NCI-H526 (cell line): ENCODE measurements at places on chromosomes 16 and 17.

- DNase-seq, result no peak
Observed at GRCh38 chr16:79698341-79698753, 97.8 kb upstream of the MAF start.

GRCh38 chr16:71179569-71179968, 51.0 kb downstream of the HYDIN start:
- DNase-seq, result no peak

- no peak for DNase-seq
Observed at GRCh38 chr17:81443269-81443668, 48.0 kb downstream of the BAHCC1 start.

DNA sequence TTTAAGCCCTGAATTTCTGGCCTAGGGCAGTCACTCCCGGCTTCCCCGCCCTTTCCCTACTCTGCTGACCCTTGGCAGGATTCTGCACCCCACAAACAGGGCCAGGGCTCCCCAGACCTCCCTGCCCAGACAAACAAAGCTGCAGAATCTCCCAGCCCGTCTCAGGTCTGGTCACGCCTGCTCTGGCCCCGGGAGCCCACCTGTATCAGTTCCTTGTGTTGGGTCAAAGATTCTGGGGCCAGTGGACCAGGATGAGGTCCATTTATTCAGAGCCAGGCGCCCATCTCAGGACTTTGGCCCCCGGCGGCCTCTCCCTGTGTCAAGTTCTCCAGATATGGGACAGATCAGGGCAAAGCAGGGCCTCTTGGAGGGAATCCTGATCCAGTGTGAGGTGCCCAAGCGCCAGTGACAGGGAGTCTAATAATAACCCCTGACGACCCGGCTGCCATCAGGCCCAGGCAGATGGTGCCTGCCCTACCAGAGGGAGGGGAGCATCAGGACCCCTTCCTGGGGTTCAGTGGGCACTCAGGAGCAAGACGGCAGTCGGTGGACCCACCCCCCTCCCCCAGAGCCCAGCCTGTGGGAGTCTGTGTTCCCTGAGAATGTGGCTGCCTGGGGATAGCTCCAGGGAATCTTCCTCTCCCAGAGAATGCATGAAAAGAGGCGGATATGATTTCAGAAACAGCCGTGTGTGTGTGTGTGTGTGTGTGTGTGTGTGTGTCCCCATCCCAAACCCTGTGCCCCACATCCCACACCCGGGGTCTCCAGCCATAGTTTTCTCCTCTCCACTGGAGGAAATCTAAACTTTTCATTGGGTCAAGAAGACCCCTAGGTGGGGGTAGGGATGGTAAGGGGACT, 1.3 kb downstream of the TTYH2 start:
- no peak for DNase-seq

DNA sequence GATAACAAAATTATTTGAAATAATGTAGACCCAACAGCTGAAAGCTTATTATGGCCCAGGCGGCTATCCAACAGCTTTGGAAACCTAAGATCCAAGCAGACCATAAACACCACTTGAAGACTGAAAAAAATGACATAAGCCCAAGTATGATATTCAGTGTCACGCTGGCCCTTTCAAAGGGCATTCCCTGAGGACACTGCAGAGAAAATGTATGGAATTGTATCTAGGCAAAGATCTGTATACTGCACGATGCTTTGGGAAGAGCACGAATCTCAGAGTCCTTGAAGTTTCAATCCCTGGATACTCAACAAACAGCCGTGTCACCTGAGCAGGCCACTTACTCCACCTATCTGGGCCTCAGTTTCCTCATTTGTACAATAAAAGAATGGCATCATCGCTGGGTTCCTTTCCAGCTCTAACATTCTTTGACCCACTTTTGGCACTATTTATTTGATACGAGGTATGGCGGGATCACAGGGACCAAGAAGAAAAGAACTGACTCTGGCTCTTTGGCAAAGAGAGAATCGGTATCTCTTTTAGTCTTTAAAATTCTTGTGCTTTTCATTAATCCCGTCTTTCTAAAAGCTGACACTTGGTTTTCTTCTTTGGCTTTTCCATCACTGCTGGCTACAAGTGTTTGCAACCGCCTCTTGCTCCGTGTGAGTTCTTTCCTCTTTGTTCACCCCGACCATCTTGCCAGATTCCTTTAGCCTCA, 1.2 kb downstream of the STAT5B start:
- DNase-seq, result peak; percentile 22

DNA sequence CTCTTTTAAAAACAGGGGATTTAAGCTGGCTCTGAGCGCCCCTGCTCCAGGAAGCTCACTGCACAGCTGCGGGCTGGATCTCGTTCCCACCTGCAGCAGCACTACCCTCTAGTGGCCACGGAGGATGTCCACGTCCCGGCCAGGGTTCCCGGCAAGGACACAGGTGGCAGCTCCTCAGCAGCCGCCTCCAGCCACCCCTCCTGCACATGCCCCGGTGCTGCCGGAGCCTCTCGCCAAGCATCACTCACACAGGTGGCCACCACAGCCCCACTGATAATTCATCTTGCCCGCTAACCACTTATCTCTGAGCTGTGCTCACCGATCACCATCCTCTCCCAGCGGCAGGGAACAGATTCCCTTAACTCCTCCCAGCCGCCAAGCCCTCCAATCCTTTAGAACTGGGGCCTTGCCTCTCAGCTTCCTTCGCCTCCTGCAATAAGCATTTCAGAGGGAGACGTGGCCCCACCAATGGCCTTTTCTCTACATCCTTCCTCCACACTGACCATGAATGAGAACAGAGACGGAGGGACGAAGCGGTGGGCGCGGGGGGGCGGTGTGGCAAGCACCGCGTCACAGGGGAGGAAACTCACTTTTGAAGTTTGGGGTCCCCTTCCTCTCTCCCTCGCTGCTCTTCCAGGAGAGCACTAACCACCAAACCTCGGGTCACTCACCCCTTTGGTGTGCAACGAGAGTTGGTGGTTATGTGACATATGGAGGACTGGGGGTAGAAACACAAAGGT, 222.1 kb downstream of the RBFOX3 start:
- DNase-seq, result peak; percentile 81

- DNase-seq, result no peak
Observed at GRCh38 chr16:12575288-12575687, 228.4 kb downstream of the CPPED1 start.

DNA sequence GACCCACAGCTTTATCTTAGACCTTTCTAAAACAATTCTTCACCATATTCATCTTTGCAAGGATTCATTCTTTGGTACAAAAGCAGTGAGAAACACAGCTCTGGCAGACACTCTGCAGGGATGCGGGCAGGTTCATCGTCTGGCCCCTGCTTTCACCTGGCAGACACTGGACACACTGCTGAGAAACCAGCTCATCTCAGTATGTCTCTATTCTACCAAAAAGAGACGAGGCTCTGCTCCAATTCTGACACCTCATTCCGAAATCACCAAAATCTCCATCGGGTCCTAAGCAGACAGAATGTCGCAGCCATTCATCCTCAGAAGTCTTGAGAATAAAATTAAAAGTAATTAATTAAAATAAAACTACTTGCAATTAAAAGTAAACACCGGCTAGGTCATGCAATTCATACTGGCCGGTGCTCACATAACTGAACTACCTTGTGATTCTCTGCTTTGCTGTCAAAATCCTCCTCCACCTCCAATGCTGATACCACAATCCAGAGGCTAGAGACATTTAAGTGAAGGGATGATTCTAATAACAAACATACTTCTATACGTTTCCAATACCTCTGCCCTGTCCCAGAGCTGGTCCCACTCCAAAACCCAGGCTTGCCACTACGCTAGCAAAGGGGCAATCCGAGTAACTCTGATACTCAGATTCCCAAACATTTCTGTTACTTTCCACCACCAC, 1.3 kb downstream of the RNF157 start:
- no peak for DNase-seq

- DNase-seq, result no peak
Observed at GRCh38 chr16:74455619-74456289, 34.5 kb upstream of the CLEC18B start.

DNA sequence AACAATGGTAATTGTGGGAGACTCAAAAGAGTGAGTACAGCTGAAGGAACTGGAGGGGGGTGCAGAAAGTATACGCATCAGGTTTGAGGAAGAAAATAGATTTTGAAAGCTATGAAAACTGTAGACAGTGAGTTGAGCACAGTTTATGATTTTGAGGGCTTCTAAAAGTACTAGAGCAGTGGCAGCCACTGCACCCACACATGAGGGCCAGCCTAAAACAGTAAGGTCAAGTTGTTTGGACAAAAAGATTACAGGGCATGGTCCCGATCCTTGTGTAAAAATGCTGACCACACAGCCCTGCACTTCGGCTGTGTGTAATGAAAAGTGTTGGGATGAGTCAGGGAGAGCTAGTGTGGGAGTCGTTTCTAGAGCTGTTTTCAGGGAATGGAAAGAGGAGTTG, 2282.1 kb downstream of the TP53TG3F start:
- DNase-seq, result no peak

DNA sequence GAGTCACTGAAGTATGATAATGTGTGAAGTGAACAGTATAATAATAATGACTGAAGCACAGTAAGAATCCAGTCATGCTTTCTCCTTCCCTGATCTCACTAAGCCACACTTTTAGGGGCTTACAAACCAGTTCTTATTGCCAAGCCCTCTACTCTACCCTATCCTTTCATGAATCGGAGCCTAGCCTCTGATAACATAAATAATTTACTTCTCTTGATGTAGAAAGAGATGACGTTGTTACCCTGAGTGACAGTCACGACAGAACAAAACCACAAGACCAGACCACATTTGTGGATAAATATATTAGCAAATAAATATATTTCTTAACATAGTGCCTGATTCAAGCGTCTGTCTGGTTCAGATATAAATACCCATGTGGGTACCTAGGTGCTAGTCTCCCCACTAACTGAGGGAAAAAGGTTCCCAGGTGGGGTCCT, 1.4 kb upstream of the SUPT4H1 start:
- no peak for DNase-seq

DNA sequence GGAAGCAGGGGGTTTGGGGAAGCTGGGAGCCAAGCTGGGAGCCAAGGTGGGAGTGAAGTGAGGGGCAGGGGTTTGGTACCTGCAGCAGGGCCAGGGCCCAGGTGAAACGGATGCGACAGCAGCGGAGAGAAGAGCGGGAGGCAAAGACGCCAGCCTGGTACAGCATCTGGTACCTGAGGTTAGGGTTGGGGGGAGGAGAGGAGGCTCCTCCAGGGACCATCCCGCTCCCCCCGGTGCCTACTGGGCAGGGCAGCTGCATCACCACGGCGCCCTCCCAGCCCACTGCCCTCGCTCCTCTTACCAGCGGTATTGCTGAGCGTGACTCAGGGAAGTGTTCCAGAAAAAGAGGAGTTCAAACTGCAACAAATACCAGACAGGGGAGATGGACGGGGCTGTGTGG, 9.8 kb downstream of the CLN3 start:
- no peak for DNase-seq

DNA sequence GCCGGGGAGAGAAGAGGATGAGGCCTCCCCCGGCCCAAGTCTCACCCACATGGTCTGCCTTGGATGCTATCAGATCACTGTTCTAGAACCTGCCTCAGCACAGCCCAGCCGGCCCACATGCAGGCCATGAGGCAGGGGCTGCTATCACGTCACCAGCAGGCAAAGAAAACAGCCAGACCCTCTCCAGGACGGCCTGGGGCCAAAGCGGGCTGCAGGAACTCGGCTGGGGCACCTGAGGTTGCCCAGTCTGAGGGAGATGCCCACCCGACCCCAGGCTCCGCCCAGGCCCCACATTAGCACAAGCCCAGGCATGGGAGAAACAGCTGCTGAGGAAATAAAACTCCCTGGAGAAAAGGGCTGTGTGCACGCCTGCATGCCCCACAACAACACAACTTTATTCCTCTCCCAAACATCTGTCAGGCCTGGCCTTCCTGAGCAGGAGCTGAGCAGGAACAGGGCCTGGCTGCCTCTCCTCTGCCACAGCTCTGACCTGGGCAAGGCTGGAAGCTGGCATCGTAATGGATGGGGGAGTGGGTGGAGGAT, 6.7 kb upstream of the SMIM5 start:
- DNase-seq, result no peak

DNA sequence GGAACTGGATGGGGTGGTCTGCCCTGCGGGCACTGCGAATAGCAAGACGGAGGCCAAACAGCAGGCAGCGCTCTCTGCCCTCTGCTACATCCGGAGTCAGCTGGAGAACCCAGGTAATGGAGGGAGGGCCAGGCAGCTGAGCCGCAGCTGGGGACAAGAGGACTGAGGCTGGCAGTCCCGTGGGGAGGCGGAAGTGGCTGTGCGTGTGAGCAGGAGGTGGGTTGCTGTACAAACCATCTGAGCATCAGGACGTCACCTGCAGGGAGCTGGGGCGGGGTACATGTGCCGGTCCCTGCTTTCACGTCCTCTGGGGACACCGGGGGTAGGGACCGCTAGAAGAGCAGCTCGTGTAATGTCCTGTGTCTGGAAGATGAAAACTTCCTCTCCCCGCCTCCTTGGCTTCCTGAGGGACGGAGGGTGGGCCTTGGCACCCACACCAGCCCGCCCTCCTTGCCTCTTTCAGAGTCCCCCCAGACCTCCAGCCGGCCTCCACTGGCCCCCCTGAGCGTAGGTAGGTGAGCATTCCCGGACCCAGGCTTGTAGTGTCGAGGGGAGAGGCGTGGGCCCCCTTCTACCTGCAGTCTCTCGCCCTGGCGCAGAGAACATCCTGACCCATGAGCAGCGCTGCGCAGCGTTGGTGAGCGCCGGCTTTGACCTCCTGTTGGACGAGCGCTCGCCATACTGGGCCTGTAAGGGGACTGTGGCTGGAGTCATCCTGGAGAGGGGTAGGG, 3.7 kb downstream of the ADAD2 start:
- DNase-seq, result no peak

DNA sequence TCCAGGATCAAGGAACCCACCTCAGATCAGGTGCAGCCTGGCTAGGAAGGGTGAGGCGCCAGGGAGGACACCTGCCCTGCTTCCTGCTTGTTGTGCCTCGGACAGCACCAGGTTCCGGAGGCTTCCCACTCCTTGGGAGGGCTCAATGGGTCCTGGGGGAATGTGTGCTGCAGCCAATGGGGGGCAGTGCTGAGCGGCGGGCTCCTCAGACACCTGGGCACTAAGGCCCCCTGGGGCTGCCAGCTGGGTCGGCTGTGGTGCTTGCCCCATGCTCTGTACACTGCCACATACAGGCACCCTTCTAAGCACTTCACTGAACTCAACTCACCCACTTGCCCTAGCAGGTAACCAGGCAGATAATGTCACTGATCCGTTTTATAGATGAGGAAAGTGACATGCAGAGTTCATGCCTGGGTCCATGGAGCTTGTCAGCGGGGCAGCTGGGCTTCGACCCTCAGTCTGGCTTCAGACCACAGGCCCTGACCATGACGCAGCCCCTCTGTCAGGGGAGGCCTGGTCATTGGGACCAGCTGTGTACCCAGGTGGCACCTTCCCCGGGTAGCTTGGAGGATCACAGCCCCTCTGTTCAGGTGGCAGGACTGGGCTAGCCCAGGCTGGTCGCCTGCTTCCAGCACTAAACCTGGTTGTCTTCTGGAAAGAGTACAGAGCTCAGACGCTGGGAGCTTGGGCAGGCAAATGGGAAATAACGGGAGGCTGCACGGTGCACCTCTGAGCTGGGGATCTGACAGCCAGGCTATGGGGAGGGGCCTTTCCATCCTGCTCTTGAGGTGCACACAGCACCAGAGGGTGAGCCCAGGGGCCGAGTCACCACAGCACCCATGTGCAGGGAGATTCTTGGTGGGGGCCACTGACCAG, 8.2 kb downstream of the FN3K start:
- no peak for DNase-seq
